Stimulated activated CD4-positive, alpha-beta T cell treated with anti-CD3 and anti-CD28 coated beads, TNF-alpha, amount 100 ng/mL, for 1 hour (primary cell): ENCODE measurements at places on chromosomes 7 and 10.

DNA sequence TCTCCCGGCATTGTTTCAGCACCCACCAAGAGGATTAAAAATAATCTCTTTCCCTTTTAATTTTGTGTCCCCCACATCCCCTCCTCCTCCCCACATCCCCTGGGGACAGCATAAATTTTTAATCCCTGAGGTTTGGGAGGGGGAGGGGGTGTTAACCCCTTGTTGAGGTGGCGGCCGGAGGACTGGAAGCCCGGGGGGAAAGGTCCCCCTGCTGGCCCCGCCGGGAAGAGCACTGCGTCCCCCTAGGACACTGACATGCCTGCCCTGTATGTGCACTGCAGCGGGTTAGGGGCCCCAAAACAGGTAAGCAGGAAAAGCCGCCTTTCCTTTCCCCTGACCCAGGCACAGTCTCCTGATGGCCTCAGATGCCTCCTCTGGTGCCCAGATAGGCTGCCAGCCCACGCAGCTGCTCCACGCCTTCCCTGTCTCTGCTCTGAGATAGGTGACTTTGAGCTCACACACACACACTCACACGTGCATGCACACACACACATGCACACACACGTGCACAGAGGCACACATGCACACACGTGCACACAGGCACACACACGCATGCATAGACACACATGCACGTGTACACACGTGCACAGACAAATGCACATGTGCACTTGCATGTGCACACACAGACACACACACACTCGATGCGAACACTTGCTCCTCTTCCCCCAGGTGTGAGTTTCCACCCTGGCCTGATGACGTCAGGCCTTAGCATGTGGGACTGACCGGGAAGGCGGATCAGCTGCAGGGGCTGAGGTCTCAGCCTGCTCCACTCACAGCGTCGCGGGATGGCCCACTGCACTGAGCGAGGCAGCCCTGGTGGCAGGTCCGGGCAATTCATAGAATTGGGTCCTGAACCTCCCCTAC is 12.3 kb downstream of the CNPY1 start:
- peak; percentile 19 for DNase-seq

DNA sequence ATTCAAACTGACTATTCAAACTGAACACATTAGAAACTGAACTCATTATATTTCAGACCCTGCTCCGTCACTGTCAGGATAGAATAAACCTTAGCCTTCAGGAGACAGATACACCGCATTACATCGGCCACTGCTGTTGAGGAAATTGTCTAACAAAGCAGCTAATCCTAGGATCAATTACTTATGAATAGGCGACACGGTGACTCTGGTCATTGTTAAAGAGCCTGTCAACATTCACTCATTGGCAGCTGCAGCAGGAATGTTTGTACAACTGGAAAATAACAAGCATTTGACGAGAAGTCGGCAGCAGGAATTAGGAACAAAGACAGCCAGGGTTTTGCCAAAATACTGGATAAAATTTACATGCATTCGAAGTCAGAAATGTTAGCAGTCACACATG is 112.0 kb upstream of the MKX start:
- DNase-seq: no peak

DNA sequence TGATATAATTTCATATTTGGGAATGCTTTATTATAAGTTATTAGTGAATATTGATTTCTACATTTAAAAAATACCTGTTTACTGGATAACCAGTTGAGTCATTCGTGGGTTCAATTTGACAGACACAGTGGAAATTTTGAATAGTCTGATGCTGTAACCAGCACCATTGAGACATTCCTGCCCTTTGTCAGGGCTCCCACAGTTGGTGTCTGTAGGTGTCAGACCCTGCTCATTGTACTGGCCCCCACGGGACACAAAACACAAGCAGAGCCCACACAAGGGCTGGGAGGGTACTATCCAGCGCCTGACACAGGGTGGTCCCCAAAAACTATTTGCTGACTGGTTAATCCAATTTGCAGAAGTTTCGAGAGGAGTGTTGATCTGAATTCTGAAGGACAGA is 35.9 kb downstream of the EEPD1 start:
- DNase-seq: no peak

GRCh38 chr10:120493411-120494312 is 36.6 kb downstream of the PLPP4 start:
- DNase-seq: no peak

- no peak for DNase-seq
These were observed 190.9 kb downstream of the RNLS start for GRCh38 chr10:88392222-88392621.

DNA sequence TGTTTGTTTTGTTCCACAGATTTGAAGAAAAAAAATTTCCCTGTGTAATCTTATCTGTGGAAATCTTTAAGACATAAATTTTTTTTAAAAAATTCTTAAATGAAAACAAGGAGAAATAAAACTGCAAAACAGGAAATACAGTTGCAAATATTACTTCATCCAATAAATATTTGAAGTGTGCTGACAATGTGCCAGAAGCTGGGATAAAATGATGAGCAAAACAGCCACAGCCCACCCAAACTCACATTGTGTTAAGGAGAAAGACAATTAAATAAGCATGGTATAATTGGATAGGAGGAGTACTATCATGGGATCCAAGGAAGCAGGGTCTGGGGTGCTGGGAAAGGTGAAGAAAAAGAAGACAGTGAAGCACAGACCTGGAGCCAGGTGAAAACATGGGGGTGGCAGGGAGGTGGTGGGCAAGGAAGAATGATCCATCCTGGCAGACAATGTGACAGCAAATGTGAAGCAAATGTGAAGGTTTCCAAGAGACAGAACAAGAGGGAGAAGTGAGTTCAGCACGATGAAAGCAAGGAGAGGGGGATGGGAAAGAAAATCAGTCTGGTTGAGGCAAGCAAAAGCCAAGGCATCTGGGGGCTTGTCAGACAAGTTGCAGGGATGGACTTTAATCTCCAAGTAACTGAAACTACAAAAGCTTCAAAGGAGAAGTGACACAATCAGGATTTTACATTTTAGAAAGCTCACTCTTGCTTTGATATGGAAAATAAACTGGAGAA is 135.9 kb downstream of the HIBADH start:
- no peak for DNase-seq

GRCh38 chr10:51583976-51584375 is 115.4 kb downstream of the CSTF2T start:
- no peak for DNase-seq

GRCh38 chr10:24406809-24407483 is 198.0 kb downstream of the KIAA1217 start:
- DNase-seq: no peak

GRCh38 chr7:106614751-106615150 is 46.2 kb downstream of the CCDC71L start:
- no peak for DNase-seq

- DNase-seq: no peak
These were observed 166.1 kb downstream of the DNAJB9 start for GRCh38 chr7:108735814-108736213.

DNA sequence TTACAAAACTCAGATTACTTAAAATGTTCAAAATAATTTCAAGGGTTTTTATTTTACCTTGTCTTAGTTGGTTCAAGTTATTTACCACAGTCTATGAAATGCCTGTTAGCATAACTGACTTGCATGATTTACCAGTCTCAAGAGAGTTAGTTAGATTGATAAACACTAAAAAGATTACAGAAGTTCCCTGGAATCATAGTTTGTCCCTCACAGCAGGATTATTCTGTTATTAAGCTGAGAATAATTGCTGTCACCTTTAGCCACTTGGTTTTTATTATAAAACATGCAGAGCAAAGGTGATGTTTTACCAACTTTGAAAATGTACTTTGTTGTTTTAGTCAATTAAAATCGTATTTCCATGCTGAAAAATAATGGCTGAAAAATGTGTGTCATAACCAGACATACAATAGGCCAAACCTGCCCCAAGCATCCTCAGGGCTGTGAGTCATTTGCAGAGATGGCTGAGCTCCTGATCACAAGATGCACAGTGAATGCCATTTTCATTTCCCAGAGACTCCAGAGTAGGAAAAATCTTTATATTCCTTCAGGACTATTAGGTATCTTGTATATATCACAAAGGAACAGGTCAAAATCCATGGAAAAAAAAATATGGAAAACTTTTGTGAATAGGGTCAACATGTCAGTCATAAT is 87.8 kb upstream of the DKK1 start:
- DNase-seq: no peak

DNA sequence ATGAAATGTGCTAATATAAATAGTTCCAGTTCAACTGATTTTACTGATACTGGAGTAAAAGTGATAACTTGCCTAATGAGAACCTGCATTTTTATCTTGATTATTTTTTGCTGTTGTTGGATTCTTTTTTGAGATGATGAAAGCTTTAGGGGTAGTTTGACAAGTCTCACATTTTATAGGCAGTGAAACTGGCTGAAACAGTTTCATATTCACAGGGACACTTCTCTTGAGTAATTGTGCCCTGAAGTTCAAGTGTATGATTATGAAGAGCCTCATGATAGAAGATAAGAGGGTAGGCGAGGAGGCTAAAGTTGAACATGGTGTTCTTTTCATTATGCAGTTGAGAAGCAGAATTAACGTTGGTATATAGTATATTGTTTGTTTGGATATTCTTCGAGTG is 5.1 kb downstream of the AUTS2 start:
- DNase-seq: no peak

DNA sequence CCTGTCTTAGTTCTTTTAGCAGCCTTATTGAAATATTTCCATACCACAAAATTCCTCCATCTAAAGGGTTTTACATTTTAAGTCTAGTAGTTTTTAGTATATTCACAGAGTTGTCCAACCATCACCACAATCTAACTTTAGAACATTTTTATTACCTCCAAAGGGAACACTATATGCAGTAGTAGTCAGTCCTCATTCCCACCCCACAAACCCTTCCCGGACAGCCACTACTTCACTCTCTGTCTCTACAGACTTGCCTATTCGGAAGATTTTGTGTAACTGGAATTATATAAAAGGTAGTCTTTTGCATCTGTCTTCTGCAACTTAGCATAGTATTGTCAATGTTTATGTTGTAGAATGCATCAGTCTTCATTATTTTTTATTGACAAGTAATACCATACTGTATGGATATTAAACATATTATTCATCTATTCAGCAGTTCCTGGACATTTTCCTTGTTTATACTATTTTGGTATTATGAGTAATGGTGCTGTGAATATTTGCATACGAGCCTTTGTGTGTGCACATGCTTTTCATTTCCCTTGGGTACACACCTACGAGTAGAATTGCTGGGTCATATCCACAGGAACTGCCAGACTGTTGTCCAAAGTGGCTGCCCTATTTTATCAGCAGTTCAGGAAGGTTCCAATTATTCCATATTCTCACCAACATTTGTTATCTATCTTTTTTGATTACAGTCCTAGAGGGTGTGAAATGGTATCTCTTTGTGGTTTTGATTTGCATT is 60.9 kb upstream of the LANCL2 start:
- no peak for DNase-seq

GRCh38 chr10:116836902-116837523 is 12.3 kb upstream of the ENO4 start:
- DNase-seq: no peak

- no peak for DNase-seq
These were observed 97.3 kb downstream of the DNAH11 start for GRCh38 chr7:21640105-21640504.

DNA sequence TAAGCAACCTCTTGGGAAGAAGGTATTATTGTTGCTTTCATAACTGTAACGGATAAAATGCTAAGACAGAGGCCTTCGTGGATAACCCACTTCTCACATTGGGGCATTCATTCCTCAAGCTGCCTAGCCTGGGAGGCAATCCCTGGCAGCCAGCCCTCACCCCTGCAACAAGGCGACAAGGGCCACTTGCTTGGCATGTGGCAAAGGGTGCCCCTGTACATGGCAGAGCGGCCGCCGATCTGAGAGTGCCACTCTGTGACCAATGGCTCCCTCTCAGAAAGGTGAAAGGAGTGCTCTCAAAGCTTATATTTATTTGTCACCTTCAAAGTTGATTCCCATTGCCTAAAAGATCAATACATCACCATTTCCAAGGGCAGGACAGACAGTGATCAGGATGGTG is 31.9 kb downstream of the EBF3 start:
- no peak for DNase-seq

GRCh38 chr10:94094540-94094939 is 100.8 kb downstream of the PLCE1 start:
- DNase-seq: no peak

DNA sequence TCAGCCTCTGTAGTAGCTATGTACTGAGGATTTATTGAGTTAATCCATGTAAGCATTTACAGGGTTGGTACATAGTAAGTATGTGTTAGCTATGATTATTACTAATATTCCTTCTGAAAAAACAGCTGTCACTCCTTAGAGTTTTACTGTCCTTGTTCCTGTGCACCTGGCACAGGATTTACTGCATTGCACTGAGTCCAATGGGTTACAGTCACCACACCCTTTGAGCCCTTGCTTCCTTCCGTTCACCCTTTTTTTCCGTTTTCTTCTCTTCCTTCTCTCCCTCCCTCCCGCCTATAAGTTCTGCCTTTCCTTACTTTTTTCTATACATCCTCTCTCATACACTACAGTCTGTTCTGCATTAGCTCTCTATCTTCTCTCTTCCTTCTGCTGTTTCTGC is 12.5 kb upstream of the CDK6 start:
- no peak for DNase-seq

GRCh38 chr7:45670717-45671116 is 96.5 kb downstream of the ADCY1 start:
- no peak for DNase-seq

GRCh38 chr7:129522088-129522970 is 20.0 kb downstream of the SMKR1 start:
- no peak for DNase-seq

- no peak for DNase-seq
These were observed 153.3 kb downstream of the STK31 start for GRCh38 chr7:23863209-23863787.

DNA sequence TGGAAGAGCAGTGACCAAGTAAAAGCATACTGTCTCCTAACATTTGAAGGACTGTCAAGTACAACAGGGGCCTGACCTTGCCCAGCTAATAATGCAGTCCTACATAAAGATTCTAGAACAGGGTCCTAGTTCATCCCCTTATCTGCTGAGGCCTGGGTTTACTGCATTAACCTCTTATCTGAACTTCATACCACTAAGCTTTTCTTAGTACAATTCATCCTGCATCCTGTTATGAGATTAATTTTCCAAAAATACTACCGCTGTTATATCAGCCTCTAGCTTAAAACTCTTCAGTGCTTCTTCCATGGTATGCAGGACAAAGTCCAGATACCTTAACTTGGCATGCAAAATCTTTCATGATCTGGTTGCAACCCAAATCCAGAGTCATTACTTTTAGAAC is 72.5 kb downstream of the CHRM2 start:
- no peak for DNase-seq

GRCh38 chr7:64114791-64115190 is 69.6 kb downstream of the ZNF727 start:
- DNase-seq: no peak

DNA sequence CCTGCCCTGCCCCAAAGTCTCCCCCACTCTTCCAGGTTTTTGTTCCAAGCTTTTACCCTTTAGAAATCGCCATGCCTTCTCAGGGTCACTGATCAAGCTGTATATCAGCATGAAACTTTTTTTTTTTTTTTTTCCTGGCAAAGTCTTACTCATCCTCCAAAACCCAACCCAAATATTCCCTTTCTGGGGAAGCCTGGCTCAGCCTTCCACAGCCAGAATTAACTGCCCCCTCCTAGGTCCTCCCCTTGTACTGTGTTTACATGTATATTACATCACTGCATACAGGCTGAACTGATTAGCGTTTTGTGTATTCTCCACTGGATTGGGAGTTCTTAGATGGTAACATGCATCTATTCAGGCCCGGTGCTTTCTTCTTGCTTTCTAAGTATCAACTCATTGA is 4.6 kb upstream of the NOBOX start:
- no peak for DNase-seq
